ENCODE measurements at places on chromosomes 1 and 21.

- no peak for DNase-seq
Measured at GRCh38 chr1:16095447-16095846, 22.0 kb upstream of the FAM131C start.

DNA sequence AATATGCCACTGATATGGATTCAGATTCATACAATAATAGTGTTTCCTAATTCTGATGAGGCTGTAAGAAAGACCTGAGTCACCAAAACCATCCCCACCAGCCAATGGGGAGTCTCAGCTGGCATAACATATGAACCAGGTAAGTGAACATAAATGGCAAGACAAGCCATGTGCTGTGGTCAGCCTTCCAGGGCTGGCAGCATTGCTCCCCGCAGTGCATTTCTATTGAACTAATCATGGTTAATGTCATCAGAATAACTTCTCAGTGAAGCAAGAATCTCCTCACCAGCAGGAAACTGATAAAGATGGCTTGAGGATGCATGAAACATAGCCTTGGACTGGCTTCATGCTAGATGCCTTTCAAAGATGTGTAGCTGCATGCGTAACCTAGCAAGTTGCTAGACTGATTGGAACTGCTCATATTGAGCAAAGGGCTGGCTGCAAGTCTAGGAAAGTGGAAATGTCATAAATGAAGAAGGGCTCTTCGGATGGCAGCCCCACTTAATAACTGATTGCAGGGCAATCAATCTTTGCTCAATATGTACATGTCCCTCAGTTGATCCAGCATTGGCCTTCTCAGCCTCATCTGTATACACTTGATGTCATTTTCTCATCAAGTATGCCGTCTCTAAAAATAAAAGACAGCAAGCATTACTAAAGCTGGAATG lies 88.0 kb downstream of the NTNG1 start:
- DNase-seq = no peak

DNA sequence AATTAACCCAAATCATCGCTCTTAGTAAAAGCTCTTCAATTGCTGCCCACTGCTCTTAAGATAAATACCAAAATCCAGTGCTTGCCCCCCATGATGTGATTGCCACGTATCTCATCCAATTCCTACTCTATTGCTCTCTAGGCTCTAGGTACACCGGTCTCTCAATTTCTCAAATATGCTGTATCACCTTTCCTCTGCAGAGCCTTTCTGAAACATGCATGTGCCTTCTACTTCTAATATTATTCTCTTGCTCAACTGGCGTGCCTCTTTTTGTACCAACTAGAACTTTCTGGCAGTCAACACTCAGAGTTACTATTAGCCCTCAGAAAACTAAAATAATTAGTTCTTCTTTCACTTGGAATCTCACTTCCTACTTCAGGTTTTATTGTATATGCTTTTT lies 111.7 kb upstream of the LBR start:
- DNase-seq = no peak

GRCh38 chr21:41678016-41678923 lies 88.6 kb downstream of the RIPK4 start:
- DNase-seq = no peak

DNA sequence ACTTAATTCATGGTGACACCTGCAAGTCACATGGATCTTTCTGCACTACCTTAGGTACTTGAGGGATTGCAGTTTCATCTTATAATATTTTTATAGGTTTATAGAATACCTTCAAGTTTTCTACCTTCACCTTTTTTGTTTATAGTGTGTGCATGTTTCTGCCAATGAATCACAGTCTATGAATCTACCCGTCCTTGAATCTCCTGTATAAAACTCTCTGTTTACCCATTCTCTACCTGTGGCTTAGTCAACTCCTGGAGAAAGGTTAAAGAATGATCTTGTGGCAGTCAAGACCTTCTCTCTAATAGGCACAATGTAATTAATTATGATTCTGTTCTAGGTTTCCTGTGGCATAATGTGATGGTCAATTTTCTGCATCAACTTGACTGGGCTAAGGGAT lies 3.2 kb upstream of the GSTM2 start:
- DNase-seq = no peak

Data from activated CD8-positive, alpha-beta T cell treated with anti-CD3 and anti-CD28 coated beads for 36 hours (primary cell).